ENCODE measurements at places on chromosomes 1 and 21. TPM values are rescaled to one million over a fixed set of nuclear protein-coding genes. Genes with fewer than 3 reads are reported as not detected.

- peak within 1 kb of the TSS; percentile 9 for H3K27ac ChIP-seq
- peaks cover 20% of the 10 kb centered on the region for H3K4me1 ChIP-seq
- peaks cover 3% of the 10 kb centered on the region for H3K36me3 ChIP-seq
- H3K27me3 ChIP-seq: peaks cover 59% of the 10 kb centered on the region
Observed at GRCh38 chr1:159945483-159946241, at the start of gene IGSF9. IGSF9 (minus strand) TSS chr1:159945613; CDS start chr1:159943454, 2,159 bp downstream.

Gene TEX38
- total RNA-seq: not detected

Gene SLC66A1
- total RNA-seq: 3.3 TPM

- H3K4me1 ChIP-seq: peaks cover 19% of the 10 kb centered on the region
- H3K4me3 ChIP-seq: no peak overlapping the region
- DNase-seq: no peak
- H3K27me3 ChIP-seq: no peaks in the 10 kb centered on the region
- H3K36me3 ChIP-seq: no peaks in the 10 kb centered on the region
Observed at GRCh38 chr21:14454016-14455009, 71.4 kb upstream of the HSPA13 start.

DNA sequence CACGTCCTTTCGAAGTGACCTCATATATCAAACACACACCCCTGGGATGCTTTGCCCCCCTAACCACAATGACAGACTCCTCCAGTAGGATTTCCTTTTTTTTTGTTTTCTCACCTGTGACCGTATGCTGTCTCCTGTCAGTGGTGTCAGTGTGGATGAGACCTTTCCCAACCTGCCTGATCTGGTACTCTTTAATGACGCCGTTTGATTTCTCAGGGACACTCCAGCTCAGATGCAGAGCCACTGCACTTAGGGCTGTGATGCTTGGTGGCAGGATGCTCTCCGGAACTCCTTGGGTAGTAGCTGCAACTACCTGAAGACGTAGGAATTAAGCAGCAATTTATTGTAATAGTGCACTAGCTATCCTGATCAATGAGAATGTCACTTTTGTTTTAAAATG, 212.6 kb downstream of the KCTD3 start:
- no peaks in the 10 kb centered on the region for H3K36me3 ChIP-seq
- no peak overlapping the region for H3K4me3 ChIP-seq
- no peaks in the 10 kb centered on the region for H3K4me1 ChIP-seq
- H3K27ac ChIP-seq: no peak overlapping the region
- no peak for DNase-seq

- H3K27me3 ChIP-seq: no peaks in the 10 kb centered on the region
- no peak overlapping the region for H3K27ac ChIP-seq
- no peak overlapping the region for H3K4me3 ChIP-seq
- H3K36me3 ChIP-seq: peaks cover 6% of the 10 kb centered on the region
- no peak for DNase-seq
Observed at GRCh38 chr1:27664291-27664690, 7.7 kb downstream of the IFI6 start.

DNA sequence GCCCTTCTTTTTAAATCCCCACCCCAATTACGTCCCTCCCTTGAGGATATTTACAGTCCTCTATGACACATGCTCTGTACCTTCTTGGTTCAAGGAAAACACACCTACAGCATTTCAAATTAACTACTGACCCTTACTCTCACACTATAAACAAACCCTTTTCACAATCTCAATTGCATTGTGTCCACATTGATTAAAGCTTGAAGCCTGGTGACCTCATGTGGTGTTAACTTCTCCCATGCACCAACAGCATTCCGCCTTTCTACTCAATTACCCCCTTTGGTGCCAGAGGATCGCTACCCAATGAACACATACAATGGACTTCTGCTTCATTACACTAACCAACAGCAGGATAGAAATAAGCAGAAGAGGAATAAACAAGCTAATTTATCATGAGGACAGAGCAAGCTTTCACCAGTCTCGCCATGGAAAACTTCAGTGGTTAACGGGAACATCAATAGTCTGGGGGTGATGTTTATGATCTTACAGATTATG, 15.2 kb downstream of the WLS start:
- peaks cover 6% of the 10 kb centered on the region for H3K27me3 ChIP-seq
- H3K36me3 ChIP-seq: no peaks in the 10 kb centered on the region
- no peaks in the 10 kb centered on the region for H3K4me1 ChIP-seq
- no peak overlapping the region for H3K27ac ChIP-seq
- no peak overlapping the region for H3K4me3 ChIP-seq
- DNase-seq: no peak

Gene GATAD2B
- 72.9 TPM for total RNA-seq

DNA sequence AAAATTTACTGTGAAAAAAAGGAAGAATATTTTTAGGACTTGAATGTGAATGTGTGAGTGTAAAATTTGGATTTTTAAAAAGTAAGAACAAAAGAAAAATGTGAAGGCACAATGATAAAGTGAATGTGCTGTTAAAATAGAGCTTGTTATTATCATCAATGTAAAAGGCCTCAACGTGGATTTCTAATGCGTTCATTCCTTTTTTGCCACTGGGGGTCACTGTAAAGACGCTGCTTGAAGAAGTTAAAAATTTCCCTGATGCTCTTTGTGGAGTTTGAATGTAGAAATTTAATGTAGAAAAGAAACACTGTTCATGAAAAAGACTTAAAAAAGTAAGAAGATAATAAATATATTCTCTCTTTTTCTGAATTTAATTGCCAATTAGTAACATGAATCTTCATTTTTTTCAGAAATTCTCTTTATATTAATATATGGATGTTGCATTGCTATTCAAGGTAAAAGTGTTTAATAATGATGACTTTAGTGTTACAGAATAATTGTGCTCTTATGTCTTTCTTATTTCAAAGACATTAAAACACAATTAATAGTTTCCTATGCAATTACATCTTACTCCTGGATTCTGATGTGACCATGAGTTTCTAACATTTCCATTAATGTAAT, 161.5 kb downstream of the DNM3 start:
- no peaks in the 10 kb centered on the region for H3K36me3 ChIP-seq
- no peak overlapping the region for H3K4me3 ChIP-seq
- no peak overlapping the region for H3K27ac ChIP-seq
- H3K27me3 ChIP-seq: no peaks in the 10 kb centered on the region
- no peak for DNase-seq

Gene VASH2
- total RNA-seq: 0.07 TPM

DNA sequence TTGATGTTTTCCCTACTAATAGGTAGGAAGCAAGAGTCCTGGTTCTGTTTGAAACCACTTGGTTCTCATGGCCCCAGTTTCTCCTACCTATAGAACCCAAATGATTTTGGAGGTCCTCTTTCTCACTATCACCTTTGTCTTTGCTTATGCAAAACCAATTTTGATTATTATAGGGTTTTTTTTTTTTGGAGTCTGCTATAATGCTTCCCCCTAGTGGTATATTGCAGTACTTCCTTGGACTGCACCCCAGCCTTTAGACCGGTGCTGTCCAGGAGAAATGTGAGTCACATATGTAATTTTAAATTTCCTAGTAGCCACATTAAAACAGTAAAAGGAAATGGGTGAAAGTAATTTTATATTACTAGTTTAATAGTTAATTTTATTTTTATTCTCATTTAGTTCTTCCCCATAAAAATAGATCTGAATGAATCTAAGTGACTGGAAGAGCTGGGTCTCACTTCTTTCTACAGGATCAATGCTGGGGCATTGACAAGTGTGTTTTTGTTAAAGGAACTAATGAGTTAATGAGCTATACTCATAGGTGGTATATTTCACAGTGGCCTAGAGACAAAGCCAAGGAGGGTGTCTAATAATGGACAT, 10.6 kb downstream of the FCMR start:
- H3K36me3 ChIP-seq: peaks cover 21% of the 10 kb centered on the region
- peaks cover 63% of the 10 kb centered on the region for H3K4me1 ChIP-seq
- no peaks in the 10 kb centered on the region for H3K27me3 ChIP-seq
- peak overlapping the region; percentile 69 for H3K27ac ChIP-seq
- H3K4me3 ChIP-seq: peak overlapping the region; percentile 84
- no peak for DNase-seq

DNA sequence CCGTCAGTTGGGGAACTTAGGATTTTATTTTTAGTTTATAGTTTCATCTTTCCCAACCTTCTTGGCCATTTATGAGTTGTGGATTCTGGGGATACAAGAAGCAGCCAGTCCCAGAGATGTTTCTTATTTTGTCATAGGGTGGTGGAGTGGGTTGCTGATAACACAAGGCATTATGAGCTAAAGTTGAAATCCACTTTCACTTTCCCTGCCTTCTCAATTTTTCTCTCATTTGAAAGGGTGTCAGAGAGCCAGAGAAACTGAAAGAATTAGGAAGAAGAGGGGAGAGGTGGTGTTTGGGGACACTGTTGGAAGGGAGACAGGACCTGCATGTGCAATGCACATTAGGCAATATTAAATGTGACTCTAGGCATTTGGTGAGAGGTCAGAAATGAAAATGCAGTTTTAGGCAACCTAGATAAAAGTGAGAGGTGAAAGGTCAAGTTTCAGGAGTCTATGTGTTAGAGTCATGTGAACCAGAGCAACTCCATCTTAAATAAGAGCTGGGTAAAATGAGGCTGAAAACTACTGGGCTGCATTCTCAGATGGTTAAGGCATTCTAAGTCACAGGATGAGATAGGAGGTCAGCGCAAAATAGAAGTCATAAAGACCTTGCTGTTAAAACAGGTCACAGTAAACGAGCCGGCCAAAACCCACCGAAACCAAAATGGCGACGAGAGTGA, 71.1 kb upstream of the F3 start:
- H3K4me3 ChIP-seq: no peak overlapping the region
- no peak overlapping the region for H3K27ac ChIP-seq
- no peaks in the 10 kb centered on the region for H3K36me3 ChIP-seq
- H3K4me1 ChIP-seq: peaks cover 2% of the 10 kb centered on the region
